ENCODE measurements at places on chromosomes 1 and 21. TPM values are rescaled to one million over a fixed set of nuclear protein-coding genes. Genes with fewer than 3 reads are reported as not detected.

DNA sequence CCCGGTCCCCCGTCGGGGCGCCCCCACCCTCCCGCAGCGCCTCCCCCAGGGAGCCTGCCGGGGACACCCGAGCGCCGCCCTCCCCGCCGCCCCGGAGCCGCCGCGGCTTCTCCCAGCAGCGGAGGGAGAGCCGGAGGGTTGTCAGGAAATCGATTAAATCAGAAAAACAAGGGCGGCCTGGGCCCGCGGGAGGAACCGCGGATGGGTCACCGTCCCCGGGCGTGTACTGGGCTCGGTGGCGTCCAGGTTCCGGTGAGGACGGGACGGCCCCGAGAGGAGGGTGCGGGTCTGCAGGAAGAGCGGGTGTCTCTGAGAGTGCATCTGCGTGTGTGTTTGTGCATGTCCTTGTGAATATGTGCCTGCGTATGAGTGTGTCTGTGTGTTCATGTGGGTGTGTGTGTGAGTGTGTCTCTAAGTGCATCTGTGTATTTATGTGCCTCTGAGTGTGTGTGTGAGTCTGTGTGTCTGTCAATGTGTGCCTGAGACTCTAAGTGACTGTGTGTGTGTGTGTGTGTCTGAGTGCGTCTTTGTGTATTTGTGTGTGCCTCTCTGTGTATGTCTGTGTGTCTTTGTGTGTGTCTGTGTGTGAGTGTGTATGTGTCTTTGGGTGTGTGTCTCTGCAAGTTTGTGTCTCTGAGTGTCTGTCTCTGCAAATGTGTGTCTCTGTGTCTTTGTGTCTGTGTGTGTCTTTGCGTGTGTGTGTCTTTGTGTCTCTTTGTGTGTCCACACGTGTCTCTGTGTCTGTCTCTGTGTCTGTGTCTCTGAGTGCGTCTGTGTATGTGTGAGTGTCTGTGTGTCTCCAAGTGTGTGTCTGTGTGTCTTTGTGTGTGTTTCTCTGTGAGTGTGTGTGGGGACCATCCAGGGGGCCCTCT lies 1.1 kb downstream of the SPSB1 start:
- H3K27me3 ChIP-seq, result no peaks in the 10 kb centered on the region
- peaks cover 4% of the 10 kb centered on the region for H3K36me3 ChIP-seq
- peak; percentile 67 for DNase-seq
- peaks cover 24% of the 10 kb centered on the region for H3K4me1 ChIP-seq

SPATA1 gene
- 1.7 TPM for total RNA-seq

SLC6A9 gene
- 13.6 TPM for total RNA-seq

GRCh38 chr1:223684488-223684792 lies 18.9 kb upstream of the CAPN8 start:
- H3K4me1 ChIP-seq, result no peaks in the 10 kb centered on the region
- H3K27ac ChIP-seq, result no peak overlapping the region
- H3K27me3 ChIP-seq, result peaks cover 13% of the 10 kb centered on the region
- DNase-seq, result no peak
- no peaks in the 10 kb centered on the region for H3K36me3 ChIP-seq

DNA sequence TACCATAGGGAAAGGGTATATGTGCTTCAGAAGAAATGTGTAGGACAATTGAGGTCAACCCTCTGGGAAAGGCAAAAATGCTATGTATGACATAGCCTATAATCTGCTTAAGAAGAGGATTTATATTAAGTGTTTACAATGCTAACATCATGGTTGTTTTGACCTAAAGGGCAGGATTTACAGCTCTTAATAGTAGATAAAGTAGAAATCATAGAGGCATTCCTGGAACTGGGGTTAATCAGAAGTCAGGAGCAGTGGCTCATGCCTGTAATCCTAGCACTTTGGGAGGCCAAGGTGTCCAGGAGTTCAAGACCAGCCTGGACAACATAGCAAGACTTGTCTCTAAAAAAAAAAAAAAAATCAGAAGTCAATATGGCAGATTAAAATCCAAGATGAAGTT lies 8.7 kb upstream of the RPL11 start:
- DNase-seq, result no peak
- H3K27ac ChIP-seq, result no peak overlapping the region
- H3K36me3 ChIP-seq, result no peaks in the 10 kb centered on the region
- H3K4me1 ChIP-seq, result no peaks in the 10 kb centered on the region
- H3K4me3 ChIP-seq, result no peak overlapping the region

GRCh38 chr1:154465621-154466195 lies 36.3 kb upstream of the TDRD10 start:
- H3K27ac ChIP-seq, result no peak overlapping the region
- H3K27me3 ChIP-seq, result no peaks in the 10 kb centered on the region
- no peak overlapping the region for H3K4me3 ChIP-seq
- no peak for DNase-seq
- no peaks in the 10 kb centered on the region for H3K36me3 ChIP-seq
- peaks cover 5% of the 10 kb centered on the region for H3K4me1 ChIP-seq

DNA sequence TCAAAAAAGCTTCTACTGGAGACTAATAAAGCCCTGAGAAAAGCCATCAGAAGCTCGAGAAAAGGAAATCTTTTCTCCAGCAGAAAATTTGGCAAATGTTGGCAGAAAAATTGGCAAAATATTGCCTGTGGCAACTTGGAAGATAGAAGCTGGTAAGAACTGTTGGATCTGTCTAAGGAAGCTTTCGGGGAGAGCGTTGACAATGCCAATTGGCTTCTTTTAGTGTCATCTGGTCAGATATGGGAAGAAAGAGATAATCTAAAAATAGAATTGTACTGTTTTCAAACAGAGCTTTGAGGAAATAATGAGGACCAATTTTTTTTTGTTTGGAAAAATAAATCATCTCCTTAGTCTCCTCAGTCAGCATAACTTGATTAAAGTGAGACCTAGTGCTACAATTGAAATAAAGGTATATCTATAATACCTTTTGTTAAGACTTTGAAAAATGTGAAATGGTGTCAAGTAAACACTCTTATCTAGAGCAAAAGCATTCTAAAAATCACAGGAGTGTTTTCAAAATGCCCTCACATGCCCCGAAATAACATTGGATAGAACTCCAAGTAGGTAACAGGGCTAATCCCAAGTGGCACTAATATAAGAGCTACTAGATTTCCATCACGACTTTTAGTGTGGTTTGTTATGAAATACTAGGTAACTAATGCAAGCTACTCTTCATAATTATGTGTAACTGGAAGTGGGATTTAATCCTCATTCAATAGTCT lies 882.2 kb upstream of the B3GALT2 start:
- H3K27ac ChIP-seq, result no peak overlapping the region
- no peaks in the 10 kb centered on the region for H3K36me3 ChIP-seq
- DNase-seq, result no peak
- H3K4me1 ChIP-seq, result no peaks in the 10 kb centered on the region
- no peaks in the 10 kb centered on the region for H3K27me3 ChIP-seq
- no peak overlapping the region for H3K4me3 ChIP-seq

GRCh38 chr1:3312898-3313575 lies 141.4 kb upstream of the ARHGEF16 start:
- peaks cover 23% of the 10 kb centered on the region for H3K4me1 ChIP-seq
- no peaks in the 10 kb centered on the region for H3K36me3 ChIP-seq
- H3K27ac ChIP-seq, result peak overlapping the region; percentile 99
- H3K27me3 ChIP-seq, result no peaks in the 10 kb centered on the region

DNA sequence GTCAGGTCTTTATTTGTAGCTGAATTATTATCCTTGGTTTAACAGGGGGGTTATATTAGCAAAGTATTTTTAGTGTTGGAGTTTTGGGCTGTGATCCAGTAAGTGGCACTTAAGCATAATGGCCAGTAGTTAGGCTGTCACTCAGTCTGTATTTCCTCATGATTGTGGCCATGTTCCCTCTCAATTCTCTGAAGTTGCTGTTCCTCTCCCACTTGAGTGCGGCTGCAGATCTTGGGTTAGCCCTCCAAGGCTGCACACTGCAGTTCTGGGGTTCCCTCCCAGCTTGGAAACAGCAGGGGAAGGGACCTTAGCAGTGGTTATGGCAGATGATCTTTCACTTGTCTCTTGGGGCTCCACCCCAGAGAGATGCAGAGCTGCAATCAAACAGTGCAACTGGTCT lies 23.2 kb upstream of the DENND1B start:
- H3K27ac ChIP-seq, result no peak overlapping the region
- H3K4me3 ChIP-seq, result no peak overlapping the region
- H3K36me3 ChIP-seq, result no peaks in the 10 kb centered on the region
- peaks cover 7% of the 10 kb centered on the region for H3K4me1 ChIP-seq
- H3K27me3 ChIP-seq, result no peaks in the 10 kb centered on the region
- DNase-seq, result no peak

FUCA1 gene
- total RNA-seq, result 8.7 TPM

DNA sequence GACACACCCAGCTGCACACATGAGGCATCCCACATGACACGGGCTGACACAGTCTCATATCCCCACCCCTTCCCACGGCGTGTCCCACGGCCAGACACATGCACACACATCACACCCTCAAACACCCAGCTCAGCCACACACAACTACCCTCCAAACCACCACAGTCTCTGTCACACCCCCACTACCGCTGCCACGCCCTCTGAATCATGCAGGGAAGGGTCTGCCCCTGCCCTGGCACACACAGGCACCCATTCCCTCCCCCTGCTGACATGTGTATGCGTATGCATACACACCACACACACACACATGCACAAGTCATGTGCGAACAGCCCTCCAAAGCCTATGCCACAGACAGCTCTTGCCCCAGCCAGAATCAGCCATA lies 22.6 kb downstream of the PODN start:
- H3K36me3 ChIP-seq, result peaks cover 11% of the 10 kb centered on the region
- no peak for DNase-seq
- no peaks in the 10 kb centered on the region for H3K27me3 ChIP-seq
- H3K4me1 ChIP-seq, result peaks cover 6% of the 10 kb centered on the region

DNA sequence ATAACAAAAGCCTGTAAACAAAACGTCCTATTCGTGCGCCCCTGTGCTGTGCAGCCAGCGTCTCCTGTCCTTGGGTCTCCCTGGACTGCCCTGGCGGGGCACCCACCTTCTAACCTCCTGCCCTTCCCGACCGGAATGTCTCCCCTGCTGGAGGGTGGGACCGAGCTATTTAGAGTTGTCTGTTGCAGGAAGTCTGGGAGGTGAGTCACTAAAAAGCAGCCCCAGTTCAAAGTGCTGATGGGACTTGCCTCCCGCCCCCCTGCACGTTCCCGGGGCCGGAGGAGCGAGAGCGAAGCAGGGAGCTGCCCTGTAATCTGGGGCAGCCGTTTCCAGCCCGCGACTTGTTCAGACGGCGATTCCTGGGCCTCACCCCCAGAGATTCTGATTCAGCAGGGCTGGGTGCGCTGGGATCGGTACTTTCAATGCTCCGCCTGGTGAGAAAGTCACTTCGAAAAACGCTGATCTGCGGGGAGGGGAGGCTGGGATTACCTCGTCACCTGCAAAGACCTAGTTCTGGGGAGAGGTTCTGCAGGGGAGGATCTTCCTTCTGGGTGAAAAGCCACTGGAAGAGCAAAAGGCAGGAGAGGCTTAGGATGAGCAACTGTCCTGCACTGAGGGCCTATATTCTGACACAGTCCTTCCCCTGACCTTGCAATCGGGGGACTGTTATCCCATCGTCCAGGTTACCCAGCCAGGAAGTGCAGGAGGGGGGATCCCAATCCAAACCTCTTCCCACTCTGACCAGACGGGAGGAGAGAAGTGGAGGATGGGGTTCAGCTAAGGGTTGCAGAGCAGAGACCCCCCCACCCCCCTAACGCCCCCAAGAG lies 1.2 kb upstream of the DHRS3 start:
- H3K4me1 ChIP-seq, result peaks cover 17% of the 10 kb centered on the region
- H3K36me3 ChIP-seq, result no peaks in the 10 kb centered on the region
- peak; percentile 71 for DNase-seq
- H3K4me3 ChIP-seq, result peak overlapping the region; percentile 73
- peak overlapping the region; percentile 75 for H3K27ac ChIP-seq
